Progenitor cell of endocrine pancreas (in vitro differentiated cells): ENCODE measurements at places on chromosomes 6 and 20.

GRCh38 chr6:113185299-113185698 is 671.8 kb upstream of the MARCKS start:
- H3K27me3 ChIP-seq = peaks cover 4% of the 10 kb centered on the region
- no peaks in the 10 kb centered on the region for H3K36me3 ChIP-seq
- H3K4me1 ChIP-seq = peaks cover 15% of the 10 kb centered on the region
- DNase-seq = no peak
- no peak overlapping the region for H3K27ac ChIP-seq

DNA sequence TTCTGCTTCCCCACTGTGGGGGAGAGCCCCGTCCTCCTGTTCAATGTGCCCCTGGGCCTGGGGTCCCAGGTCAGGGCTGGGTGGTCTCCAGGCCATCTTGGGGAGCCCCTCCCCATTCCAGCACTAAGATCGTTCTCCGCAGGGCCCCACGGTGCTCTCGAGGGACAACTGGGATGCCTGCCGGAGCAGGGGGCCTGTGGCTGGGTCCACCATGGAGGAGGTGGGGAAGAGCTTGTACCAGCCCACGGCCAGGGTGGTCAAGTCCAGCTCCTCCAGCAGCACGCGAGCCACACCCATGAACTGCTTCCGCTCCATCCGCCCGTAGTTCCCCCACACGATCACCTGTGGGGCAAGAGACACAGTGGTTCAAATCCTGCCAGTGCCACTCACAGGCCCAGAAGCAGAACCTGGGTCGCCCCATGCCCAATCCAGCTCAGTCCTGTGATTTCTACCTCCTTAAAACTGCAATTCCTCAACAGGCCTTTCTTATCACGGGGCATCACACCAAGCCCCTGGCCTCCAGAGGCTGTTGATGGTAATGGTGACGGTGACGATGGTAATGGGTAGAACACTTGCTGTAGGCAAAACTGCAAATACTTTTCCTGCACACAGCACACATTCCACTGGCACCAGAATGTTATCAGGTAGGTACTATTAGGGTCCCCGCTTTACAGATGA is 10.5 kb downstream of the KCNK15 start:
- H3K4me1 ChIP-seq = no peaks in the 10 kb centered on the region
- peaks cover 10% of the 10 kb centered on the region for H3K27me3 ChIP-seq
- no peak for DNase-seq

DNA sequence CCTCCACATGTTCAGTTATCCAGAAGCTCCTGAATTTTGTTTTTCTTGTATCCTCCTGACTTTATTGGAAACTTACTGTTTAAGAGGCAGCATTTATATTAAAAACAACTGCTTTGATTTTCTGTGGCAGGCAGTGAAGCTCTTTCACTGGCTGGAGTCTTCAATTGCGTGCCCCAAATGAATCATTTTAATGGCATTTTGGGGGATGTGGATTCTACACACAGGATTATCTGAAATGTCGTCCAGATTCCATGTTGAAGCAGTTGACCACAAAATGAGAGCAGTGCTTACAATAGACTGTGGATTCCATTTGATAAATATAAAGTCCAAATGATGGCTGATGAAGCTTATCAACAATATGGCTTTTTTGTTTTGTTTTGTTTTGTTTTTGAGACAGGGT is 41.0 kb upstream of the HIVEP1 start:
- H3K4me1 ChIP-seq = no peaks in the 10 kb centered on the region
- H3K36me3 ChIP-seq = no peaks in the 10 kb centered on the region
- H3K4me3 ChIP-seq = no peak overlapping the region

GRCh38 chr20:53292347-53292746 is 301.3 kb downstream of the ZNF217 start:
- no peak overlapping the region for H3K27ac ChIP-seq
- peaks cover 6% of the 10 kb centered on the region for H3K4me1 ChIP-seq
- no peaks in the 10 kb centered on the region for H3K36me3 ChIP-seq
- H3K27me3 ChIP-seq = no peaks in the 10 kb centered on the region
- DNase-seq = no peak

DNA sequence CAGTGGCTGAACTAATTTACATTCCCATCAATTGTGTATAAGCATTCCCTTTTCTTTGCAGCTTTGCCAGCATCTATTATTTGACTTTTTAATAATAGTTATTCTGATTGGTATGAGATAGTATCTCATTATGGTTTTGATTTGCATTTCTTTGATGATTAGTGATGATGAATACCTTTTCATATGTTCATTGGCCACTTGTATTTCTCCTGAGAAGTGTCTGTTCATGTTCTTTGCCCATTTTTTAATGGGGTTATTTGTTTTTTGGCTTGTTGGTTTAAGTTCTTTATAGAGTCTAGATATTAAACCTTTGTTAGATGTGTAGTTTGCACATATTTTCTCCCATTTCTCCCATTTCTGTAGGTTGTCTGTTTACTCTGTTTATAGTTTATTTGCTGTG is 16.6 kb downstream of the CENPW start:
- no peaks in the 10 kb centered on the region for H3K27me3 ChIP-seq
- DNase-seq = no peak
- H3K36me3 ChIP-seq = peaks cover 4% of the 10 kb centered on the region
- no peak overlapping the region for H3K27ac ChIP-seq

- no peak for DNase-seq
- no peaks in the 10 kb centered on the region for H3K27me3 ChIP-seq
- H3K4me1 ChIP-seq = peaks cover 9% of the 10 kb centered on the region
- no peaks in the 10 kb centered on the region for H3K36me3 ChIP-seq
- H3K27ac ChIP-seq = no peak overlapping the region
- no peak overlapping the region for H3K4me3 ChIP-seq
These were observed 121.0 kb downstream of the PREX1 start for GRCh38 chr20:48706710-48707365.

- no peaks in the 10 kb centered on the region for H3K27me3 ChIP-seq
- DNase-seq = no peak
- H3K4me1 ChIP-seq = no peaks in the 10 kb centered on the region
- no peak overlapping the region for H3K27ac ChIP-seq
These were observed 10.1 kb downstream of the CD164 start for GRCh38 chr6:109372130-109372529.

- no peak overlapping the region for H3K27ac ChIP-seq
- DNase-seq = no peak
- peaks cover 6% of the 10 kb centered on the region for H3K4me1 ChIP-seq
- H3K36me3 ChIP-seq = no peaks in the 10 kb centered on the region
These were observed 212.7 kb downstream of the PACRG start for GRCh38 chr6:162940426-162940825.

- no peaks in the 10 kb centered on the region for H3K36me3 ChIP-seq
- peaks cover 3% of the 10 kb centered on the region for H3K27me3 ChIP-seq
- DNase-seq = no peak
- H3K4me1 ChIP-seq = no peaks in the 10 kb centered on the region
These were observed 32.7 kb upstream of the PSMF1 start for GRCh38 chr20:1085492-1086276.

- H3K4me3 ChIP-seq = no peak overlapping the region
- no peak overlapping the region for H3K27ac ChIP-seq
- peaks cover 1% of the 10 kb centered on the region for H3K36me3 ChIP-seq
- peaks cover 12% of the 10 kb centered on the region for H3K4me1 ChIP-seq
These were observed 166.2 kb downstream of the EPM2A start for GRCh38 chr6:145569140-145569539.

- no peaks in the 10 kb centered on the region for H3K36me3 ChIP-seq
- H3K4me3 ChIP-seq = peak overlapping the region; percentile 97
- peak overlapping the region; percentile 97 for H3K27ac ChIP-seq
- no peak for DNase-seq
These were observed 1.7 kb downstream of the DIDO1 start for GRCh38 chr20:62924442-62925075.

GRCh38 chr6:151882206-151882605 is 74.7 kb downstream of the ESR1 start:
- no peaks in the 10 kb centered on the region for H3K4me1 ChIP-seq
- H3K27ac ChIP-seq = no peak overlapping the region
- H3K27me3 ChIP-seq = no peaks in the 10 kb centered on the region
- no peak for DNase-seq
- no peak overlapping the region for H3K4me3 ChIP-seq

DNA sequence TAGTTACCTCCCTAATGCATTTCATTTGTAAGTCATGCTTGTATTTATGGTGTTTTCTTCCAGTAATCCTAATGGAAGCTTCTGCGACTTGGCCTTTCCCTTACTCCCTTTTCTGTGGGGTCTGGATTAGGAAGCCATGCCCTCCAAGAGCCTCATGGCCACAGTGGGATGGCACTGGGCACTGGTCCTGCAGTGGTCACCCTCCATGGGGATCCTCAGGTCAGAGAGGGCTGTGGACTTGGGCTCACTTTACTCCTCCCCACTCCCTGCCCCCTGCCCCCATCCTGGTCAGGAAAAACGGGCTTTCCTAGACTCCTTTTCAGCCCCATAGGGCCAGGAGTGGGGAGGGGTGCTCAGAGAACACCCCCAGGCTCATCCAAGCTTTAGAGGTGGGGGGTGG is 49.9 kb downstream of the EBF4 start:
- no peak overlapping the region for H3K4me3 ChIP-seq
- H3K27ac ChIP-seq = no peak overlapping the region
- no peaks in the 10 kb centered on the region for H3K36me3 ChIP-seq
- DNase-seq = no peak

GRCh38 chr6:156647140-156647784 is 129.9 kb upstream of the ARID1B start:
- H3K27me3 ChIP-seq = no peaks in the 10 kb centered on the region
- no peak for DNase-seq
- H3K4me1 ChIP-seq = peaks cover 6% of the 10 kb centered on the region
- no peaks in the 10 kb centered on the region for H3K36me3 ChIP-seq
- H3K27ac ChIP-seq = no peak overlapping the region

- no peaks in the 10 kb centered on the region for H3K27me3 ChIP-seq
- H3K36me3 ChIP-seq = no peaks in the 10 kb centered on the region
- DNase-seq = no peak
- H3K4me3 ChIP-seq = no peak overlapping the region
These were observed 57.8 kb upstream of the MRPS10 start for GRCh38 chr6:42275376-42276033.

GRCh38 chr6:18464176-18464575 is 77.0 kb downstream of the RNF144B start:
- H3K27me3 ChIP-seq = no peaks in the 10 kb centered on the region
- H3K4me3 ChIP-seq = no peak overlapping the region
- no peak for DNase-seq

DNA sequence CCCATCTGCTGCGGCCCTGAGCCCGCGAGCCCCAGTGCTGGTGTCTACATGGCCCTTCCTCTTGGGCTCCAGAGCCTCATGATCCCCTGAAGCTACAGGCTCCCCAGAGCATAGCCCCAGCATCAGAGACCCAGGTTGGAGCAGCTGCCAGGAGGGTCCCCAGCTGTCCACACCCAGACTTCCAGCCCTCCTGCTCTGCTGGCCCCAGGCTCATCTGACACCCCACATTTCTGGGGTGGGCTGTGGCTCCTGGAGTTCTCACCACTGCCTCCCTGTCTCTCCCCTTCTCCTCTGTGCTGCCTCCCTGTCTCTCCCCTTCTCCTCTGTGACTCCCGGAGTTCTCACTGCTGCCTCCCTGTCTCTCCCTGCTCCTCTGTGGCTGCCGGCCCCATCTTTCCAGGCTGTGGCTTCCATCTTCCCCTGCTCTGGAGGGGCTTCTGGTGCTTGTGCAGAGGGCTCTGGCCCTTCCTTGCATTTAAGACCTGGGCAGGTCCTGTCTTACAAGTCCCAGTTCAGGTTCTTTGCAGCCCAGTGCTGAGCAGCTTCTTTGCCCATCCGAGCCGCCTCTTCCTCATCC is 108.1 kb downstream of the ERMARD start:
- no peak overlapping the region for H3K4me3 ChIP-seq
- DNase-seq = no peak
- H3K27me3 ChIP-seq = peaks cover 3% of the 10 kb centered on the region
- H3K36me3 ChIP-seq = peaks cover 3% of the 10 kb centered on the region
- H3K27ac ChIP-seq = no peak overlapping the region
- H3K4me1 ChIP-seq = peaks cover 14% of the 10 kb centered on the region

DNA sequence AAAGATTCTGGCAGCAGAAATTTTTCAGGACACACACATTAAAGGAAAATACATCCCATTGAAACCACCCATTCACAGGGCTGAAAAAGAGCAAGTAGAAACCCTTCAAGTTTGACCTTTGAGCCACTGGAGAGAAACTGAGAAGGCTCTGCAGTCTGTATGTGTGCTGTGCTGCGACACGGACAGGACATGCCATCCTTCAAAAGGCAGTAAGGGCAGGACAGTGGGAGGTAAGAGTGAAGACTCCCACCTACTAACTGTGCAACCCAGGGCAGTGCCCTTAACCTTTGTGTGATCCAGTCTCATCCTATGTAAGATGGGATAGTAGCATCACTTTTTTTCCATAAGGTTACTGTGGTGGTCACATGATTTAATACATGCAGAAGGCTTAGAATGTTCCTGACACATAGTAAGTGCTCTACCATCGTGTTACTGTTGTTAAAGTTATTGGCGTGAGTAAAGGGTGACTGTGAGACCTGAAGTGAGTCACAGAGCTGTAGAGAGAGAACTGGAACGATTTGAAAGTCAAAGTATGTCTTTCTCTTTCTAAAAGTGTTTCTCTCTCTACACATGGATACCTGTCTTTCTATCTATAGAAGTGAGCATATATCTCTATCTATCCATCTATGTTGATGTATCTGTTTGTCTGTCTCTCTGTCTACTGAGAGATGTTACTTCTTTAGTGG is 153.7 kb upstream of the OLIG3 start:
- H3K36me3 ChIP-seq = no peaks in the 10 kb centered on the region
- peak overlapping the region; percentile 90 for H3K27ac ChIP-seq
- peak overlapping the region; percentile 34 for H3K4me3 ChIP-seq
- no peak for DNase-seq
- peaks cover 40% of the 10 kb centered on the region for H3K4me1 ChIP-seq
- H3K27me3 ChIP-seq = no peaks in the 10 kb centered on the region

DNA sequence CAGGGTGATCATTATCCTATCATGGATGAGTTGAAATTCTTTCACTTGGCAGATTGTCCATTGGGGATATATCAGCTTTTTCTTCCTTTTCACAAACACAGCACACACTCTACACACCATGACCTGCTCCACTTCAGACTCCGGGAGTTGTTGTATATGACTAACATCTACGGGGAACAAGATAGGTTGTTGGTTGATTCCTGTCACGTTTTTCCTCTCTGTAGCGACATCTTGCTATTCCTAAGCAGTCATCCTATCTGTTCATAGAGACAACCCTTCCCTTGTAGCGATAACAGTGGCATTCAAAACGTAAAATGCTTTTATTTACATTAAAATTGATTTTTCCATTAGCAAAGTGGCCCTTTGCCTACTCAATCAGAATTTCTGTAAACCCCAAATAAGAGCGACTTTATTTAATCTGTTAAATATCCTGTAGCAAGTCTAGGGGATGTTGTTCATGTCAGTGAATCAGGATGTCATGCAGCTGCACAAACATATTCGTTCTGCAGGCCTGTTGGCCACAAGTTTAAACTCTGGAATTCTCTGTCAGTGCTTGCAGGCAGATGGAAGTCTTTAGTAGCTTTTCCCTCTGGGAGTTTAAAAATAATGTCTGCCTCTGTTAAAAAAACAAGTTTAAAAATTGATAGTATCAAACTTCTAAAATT is 23.1 kb downstream of the PHACTR2 start:
- peak overlapping the region; percentile 21 for H3K27ac ChIP-seq
- peaks cover 44% of the 10 kb centered on the region for H3K4me1 ChIP-seq
- DNase-seq = no peak
- peaks cover 11% of the 10 kb centered on the region for H3K36me3 ChIP-seq
